ENCODE measurements at places on chromosomes 3 and 15.
A peak's percentile ranks its signal among the peaks of the same experiment; 100 is the strongest.

DNA sequence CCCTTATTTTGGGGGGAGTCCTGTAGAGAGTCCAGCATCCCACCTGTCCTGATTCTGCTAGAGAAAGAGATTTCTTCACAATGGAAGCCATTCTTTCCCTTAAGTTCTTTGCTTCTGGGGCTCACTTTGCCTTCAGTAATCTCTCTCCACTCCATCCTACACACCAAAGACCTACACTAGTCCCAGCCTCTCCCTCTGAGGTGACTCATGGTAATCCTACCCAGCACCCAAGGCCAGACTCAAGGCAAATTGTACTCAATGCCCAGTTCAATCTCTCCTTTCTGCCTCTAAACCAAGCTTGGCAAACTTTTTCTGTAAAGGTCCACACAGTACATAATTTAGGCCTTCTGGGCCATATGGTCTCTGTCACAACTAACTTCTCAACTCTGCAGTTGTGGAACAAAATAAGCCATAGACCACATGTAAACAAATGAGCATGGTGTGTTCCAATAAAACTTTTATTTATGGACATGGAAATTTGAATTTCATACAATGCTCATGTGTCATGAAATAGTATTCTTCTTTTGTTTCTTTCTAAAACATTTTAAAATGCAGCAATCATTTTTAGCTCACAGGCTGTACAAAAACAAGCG, 72.5 kb downstream of the MRPL46 start:
- no peak for DNase-seq

- DNase-seq, result no peak
Observed at GRCh38 chr3:196016485-196016884, 65.4 kb downstream of the TFRC start.

- DNase-seq, result no peak
Observed at GRCh38 chr3:45123030-45123429, 23.1 kb downstream of the CDCP1 start.

DNA sequence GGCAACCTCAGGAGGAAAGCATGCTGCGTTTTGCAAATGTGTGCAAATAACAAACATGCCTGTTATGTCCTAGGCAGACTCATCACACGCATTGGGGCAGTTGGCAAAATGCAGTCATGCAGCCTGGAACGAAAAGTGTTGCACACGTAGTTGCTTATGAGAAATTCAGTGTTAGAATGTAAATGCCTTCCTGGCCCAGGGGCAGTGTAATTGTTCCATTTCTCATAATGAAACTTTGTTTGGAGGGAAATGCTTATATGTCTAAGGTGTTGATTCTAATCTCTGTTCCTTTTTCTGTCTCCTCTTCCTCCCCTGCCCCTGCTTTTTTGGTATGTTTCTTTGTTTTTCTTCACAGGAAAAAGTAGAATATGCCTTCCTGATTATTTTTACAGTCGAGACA, 156.0 kb downstream of the CACNA1D start:
- DNase-seq, result no peak

DNA sequence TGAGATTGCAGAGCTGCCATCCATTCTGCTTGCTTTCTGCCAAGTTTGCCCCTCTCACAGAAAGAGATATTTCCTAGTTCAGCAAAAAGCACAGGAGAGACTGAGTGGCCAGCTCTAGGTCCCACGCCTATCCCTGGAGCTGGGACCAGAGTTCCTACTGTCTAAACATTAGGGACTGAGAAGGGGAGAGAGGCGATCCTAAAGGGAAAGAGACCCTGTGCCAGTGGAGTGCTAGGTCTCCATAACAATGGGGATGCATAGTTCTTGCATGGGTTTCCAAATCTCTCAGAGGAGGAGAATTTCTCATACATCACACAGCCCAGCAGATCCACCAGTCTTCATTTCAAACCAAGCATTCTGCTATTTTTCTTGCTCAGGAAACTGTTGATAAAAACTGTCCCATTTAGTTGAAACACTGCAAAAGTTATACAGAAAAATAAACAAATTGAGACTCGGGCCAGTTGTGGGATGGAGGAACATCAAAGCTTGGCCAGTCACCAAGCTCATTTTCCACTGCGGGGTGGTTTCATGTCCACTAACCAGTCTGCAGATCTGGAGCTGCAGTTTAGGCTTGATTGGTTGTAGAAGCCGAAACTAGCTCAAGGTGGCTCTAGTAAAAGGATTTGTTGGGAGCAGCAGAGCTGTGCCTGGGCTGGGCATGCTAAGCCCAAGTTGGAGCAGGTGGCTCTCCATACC, 62.7 kb downstream of the EEFSEC start:
- DNase-seq, result no peak

GRCh38 chr15:69749797-69750196, 297.2 kb downstream of the RPLP1 start:
- no peak for DNase-seq

DNA sequence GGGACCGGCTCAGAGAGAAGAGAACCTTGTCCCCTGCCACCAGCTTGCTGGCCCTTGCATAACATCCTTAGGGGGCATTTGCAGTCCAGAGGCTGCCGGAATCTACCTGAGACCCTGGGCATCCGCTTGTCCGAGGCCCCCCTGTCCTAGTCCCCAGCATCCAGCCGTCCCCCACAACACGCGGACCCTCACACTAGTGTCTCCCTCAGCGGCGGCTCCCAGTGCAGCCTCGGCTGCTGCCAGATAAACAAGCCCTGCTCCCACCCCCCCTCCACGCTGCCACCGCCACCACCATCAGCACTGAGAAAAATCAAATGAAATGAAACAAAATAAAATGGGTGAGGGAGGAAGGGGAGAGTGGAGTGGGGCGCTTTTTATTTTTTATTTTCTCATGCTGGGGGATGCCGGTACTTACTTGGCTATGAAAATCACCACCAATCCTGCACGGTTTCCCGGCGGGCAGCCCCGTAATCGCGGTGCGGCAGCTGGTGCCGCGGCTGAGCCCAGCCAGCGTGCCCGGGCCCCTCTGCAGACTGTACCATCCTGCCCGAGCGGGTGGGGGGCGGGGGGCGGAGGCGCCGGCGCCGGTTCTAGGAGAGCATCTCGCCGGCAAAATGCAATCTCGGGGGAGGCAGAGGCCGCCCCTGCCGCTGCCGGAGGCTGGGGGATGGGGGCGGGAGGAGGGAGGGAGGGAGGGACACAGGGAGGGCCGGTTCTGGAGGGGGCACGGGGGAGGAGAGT, at the start of gene ATP2B2:
Gene ATP2B2 (minus strand): TSS at position 537 of the 741 bp plus-strand sequence. CDS start 56,043 bp downstream, outside the sequence.
- DNase-seq, result no peak

GRCh38 chr15:84725001-84725491, 9.1 kb upstream of the SEC11A start:
- no peak for DNase-seq

DNA sequence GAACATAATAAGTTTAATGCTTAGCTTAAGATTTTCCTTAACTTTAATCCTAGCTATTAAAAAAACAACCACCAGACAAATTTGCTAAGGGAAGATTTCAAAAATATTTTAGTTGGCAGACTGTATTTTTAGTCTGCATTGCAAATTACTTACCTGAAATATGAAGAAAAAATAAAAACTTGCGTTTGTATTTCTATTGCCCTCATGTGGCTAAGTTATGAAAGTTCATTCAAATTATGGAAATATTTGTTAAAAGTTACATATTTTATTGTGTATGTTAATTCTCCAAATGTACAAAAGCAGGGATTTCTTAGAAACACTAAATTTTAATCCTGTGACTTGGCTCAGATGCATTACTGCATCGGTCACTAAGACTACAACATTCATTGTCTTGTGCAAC, 15.0 kb downstream of the GTF2A2 start:
- no peak for DNase-seq

DNA sequence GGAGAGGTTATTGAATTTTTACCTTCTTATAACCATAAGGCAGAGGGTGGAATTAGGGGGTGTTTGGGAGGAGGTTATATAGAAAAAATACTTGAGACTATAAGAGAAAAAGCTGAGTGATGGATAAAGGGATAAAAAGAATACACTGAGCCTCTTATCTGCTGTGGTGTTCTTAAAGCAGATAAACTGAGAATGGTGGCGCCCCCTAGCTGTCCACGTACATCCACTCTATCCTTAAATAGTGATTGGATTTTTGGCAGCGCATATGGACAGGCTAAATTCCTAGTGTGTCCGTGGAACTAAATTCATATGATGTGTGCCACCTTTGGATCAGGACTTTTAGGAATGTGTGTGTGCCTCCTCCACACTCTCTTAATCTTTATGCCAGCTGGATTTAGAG, 121.1 kb downstream of the OXSM start:
- DNase-seq, result peak; percentile 28

DNA sequence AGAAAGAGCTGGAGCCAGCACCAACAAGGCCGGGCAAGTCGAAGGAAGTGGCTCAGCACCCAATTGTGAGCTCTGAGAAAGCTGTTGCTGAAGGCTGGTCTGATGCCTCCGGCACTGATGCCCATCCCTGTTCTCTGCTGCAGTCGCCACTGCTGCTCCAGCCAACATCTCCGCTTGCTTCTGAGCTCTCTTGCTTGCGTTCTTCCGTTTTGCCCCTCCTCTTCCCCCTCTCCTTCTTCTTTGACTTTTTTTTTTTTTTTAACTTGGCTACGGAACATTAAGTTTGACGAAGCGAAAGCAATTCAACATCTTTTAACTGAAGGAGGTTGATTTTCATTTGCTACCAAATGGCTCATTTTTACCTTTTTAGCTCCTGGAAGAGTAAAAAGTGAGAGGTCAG, 442.9 kb downstream of the MCTP2 start:
- DNase-seq, result no peak

- DNase-seq, result no peak
Observed at GRCh38 chr15:99409097-99409473, 156.7 kb upstream of the MEF2A start.

DNA sequence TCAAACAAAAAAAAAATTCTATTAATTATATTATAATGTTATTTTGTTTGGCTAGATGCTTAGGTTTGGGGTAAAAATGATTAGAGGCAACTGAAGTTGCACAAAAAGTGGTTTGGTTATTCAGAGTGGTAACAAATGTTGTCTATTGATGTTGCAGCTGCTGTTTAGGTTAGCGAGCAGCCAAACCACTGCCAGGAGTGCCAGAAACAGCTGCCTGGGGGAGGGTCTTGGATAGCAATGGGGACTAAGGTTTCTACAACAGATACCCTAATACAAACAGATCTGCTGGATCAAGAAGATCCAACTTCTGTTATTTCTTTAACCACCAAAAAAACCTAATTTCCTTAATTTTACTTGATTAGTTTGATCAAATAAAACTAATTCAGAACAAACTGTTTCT, 26.6 kb downstream of the BTLA start:
- DNase-seq, result no peak

DNA sequence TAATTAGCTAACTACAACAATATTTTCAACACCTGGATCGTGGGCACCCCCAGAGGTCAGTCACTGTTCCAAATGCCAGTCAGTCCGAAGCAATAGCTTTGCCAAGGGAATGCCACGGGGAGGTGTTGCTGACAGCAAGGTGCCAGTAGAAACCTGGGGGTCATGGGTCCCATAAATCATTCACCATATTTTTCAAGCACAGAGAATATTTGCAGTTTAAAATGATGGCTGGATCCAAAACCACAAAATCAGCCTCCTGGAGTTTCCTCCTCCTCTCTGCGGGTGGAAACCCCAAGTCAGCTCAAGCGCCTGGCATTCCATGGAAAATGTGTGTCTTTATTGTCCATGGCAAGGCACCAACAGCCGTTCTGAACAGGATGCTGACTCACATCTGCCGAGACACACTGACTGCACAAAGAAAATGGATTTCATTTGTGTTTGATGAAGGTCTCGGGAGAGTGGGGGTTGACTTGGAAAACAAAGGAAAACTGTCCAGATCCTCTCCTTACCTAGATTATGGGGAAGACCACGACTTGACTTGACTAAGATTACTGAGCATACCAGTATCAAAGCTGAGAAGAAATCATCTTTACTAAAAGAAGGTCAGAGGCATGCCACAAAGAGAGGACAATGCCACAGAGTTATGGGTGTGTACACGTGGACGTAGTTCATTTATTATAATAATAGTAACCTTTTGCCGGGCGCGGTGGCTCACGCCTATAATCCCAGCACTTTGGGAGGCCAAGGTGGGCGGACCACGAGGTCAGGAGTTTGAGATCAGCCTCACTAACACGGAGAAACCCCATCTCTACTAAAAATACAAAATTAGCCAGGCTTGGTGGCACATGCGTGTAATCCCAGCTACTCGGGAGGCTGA, 26.4 kb downstream of the ANXA2 start:
- no peak for DNase-seq

- no peak for DNase-seq
Observed at GRCh38 chr3:176766862-176767261, 430.4 kb downstream of the TBL1XR1 start.

DNA sequence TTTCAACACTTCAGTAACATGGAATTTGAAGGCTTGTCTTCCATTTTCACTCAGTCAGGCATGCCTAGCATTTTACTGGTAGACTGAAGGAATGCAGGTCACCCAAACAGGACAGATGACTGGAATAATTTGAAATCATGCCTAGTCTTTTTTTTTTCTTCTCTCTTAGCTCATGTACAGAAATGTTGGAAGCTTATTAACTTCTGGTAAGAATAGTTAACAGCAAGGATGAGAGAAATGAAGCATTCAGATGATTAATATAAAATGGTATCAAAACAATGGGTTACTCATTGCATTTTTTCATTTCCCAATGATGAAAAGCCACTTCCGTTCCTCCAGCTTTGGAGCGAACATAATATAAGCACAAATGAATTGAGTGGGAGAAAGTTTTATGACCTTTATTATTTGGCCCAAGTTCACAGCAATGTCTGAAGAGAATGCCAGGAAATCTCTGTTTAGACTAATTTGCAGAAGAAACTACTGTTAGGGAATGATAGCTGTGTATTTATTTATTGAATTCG, 431.6 kb upstream of the RASGRP1 start:
- no peak for DNase-seq

DNA sequence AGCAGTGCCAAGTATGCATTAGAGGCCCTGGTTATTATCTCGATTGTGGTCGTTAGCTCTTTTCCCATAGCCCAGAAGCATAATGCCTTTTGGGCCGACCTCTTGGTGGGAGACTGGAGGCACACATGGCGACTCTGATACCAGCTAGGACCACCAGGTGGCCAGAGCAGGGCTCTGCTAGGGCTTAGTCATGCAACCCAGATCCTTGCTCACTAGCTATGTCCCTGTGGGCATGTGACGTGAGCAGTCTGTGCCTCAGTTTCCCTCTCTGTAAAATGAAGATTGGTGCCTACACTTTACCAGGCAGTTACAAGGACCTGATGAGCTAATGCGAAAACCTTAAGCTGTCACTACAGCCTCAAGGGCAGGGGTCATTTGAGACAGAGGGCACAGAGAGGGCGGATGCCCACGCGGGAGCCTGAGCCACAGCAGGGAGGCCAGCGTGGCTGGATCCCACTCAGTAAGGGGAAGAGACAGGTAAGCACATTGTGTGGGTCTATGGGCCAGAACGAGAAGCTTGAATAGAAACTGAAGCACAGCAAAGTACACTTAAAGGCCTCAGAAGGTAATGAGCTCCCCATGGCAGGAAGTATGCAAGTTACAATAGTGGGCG, 8.8 kb downstream of the KLF15 start:
- no peak for DNase-seq

All from activated T-cell treated with anti-CD3 and anti-CD28 coated beads for 1 hour (primary cell).